ENCODE measurements at places on chromosomes 5 and 9.

DNA sequence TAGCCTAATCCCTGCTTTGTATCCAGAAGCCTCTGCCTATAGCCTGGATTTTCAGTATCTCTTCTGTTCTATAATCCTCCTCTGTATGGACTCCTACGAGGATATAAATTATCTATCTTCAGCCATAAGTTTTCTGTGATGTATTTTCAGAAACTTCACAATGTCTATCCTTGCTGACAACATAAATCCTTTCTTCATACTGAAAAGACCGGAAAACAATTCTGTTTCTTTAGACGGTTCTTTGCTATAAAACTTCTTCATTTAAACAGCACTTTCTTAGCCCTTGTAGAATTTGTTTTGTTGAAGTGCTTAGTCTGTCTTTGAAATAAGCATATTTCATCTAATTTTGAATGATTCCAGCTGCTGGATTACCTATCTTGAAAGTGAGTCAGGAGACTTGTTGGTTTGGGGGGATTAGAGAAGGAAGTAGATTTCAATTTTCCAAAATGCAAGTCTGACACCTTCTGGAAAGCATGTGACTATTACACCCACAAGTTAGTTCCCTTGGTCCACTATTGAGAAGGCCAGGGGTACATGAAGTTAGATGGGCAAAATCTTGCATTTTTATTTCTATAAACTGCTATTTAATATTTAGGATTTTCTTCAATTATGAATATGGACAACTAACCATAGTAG, 96.3 kb upstream of the RANBP3L start:
- DNase-seq = no peak

- peak; percentile 60 for DNase-seq
Measured at GRCh38 chr9:135468854-135469521, 10.6 kb upstream of the PPP1R26 start.

DNA sequence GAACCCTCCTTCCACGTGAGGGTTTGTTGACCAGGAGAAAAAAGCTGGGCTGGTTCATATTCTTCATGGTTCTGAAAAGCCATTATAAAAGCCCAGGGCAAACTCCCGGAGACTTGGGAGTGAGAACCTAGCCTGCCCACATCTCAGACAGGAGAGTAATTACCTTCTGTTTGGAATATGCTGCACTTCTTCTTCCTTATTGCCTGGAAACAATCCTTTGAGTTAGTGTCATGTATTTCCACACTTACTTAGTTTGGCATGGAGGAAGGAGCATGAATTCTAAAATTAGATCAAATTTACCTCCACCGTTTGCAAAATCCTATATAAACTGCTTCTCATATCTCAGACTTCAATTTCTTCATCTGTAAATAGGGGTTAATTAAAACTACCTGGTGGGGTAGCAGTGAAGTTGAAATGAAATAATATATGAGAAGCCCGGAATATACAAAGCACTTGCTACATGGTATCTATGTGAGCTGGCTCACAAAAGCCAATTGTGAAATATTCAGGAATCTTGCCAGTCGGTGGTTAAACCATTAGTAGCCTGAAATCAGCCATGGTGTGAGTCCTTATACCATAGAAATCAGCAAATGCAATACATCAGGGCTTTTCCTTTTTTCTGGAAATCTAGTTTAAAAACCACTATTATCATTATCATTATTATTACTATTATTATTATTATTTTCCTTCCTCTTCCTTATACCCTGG, 140.0 kb upstream of the RAD23B start:
- no peak for DNase-seq

DNA sequence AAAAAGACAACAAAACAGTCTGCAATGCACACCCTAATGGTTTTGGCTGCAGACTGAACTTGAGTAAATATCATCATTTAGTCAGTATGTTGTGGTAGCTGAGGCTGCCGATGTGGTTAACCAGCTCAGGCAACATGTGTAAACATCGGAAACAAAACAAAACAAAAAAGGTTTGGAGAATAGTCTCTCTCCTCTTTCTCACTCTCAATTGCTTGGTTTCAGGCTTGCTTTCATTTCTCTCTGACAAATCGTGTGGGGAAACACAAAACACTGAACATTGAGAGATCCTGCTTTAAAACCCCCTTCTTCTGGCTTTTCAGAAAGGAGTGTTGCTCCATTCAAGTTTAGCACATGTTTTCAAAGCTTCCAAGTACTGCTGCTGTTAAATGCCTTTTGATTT, 453.3 kb downstream of the BNC2 start:
- no peak for DNase-seq

GRCh38 chr9:130233587-130233945, 32.0 kb upstream of the HMCN2 start:
- no peak for DNase-seq
